Esophagus squamous epithelium (tissue), 5 donors: ENCODE measurements at places on chromosomes 3 and 15.

DNA sequence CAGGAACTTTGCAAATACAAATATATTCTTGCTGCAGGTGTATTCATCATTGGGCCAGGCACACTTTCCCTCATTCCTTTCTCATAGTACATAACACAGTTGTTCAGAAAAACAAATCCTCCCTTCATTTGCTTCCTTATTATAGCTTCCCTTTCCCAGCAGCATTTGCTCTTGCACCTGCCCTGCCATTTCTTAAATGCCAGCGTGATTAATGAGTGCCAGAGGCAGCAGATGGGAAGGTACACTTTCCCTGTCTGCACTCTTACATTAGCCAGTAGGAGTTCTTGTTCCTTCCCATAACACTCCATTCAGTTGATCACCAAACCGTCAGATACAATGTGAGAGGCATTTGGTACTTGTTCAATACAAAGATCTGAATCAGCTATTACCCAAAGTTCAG lies 128.5 kb upstream of the GAP43 start:
- no peak for DNase-seq

DNA sequence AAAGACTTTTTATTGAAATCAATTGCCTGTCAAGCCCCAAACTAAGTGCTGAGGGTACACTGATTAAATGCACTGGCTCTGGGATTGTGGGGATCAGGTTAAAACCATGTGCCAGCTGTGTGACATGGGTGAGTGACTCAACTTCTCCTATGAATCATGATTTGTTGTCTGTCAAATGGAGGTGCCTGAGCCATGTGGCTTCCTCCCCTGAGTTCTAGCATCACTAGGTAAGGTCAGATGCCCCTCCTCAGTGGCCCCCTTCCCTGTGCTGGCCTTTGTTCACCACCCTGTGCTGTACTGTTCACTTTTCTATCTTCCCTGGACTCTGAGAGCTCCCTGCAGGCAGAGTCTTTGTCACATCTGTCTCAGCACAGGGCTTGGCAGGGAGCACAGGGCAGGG lies 43.6 kb upstream of the ATP2B2 start:
- DNase-seq, result no peak

- no peak for DNase-seq
Observed at GRCh38 chr3:65485826-65486469, 552.8 kb downstream of the MAGI1 start.

DNA sequence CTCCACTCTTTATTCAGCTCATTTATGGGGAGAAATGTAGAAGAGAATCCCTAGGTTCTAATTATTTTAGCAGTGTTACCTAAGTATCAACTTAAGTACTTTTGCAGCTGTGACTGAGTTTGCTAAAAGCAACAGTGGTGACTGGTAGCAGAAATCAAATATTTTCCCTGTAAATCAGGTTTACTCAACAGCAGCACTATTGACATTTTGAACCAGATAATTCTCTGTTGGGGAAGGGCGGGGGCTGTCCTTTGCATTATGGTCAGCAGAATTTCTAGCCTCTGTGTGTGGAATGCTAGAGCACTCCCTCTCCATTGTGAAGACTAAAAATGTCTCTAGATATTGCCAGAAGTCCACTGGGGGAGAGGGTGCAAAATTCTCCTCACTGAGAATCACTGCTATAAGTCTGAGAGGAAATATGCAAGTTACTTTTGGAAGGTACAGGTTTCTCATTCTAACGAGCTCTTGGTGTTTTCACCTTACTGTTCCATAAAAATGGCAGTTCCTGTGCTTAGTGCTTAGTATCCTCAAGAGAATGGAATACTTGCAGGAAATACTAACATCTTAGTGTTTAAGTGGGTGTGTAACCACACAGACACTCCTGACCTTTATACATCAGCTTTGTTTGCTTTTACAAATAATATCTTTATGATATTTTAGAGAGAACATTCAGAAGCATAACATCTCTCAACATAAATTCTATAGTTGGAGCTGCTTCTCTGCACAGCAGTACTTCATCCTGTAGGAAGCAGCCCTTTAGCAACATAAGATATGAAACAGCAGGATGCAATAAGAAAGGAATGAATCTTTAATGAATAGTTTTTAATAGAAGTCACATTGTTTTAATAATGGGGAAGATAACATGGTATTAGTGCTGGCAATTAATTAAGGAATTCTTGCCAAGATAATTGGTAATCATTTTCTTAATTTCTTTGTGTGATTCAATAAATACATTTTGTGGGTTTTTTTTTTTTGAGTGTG lies 246.5 kb upstream of the GOLIM4 start:
- DNase-seq, result no peak

DNA sequence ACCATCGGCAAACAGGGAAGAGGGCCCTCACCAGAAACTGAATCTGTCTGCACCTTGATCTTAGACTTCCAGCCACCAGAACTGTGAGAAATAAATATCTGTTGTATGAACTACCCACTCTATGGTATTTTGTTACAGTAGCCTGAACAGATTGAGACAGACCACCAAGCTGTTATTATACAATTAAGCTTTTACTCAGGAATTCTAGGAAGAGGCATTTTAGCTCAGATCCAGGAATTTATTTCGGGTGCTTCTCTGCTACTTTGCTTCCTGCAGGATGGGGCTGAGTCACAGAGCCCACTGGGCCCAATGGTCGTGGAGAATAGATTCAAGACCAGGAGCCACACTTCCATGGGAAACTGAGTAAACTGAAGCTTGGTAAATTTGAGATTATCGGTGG lies 145.5 kb upstream of the PFN2 start:
- no peak for DNase-seq
